Stimulated activated CD4-positive, alpha-beta T cell treated with anti-CD3 and anti-CD28 coated beads, Interleukin-12 subunit alpha, Interleukin-12 subunit beta, amount 100 ng/mL, for 4 hours (primary cell): ENCODE measurements at places on chromosomes 7 and 10.

- DNase-seq = no peak
Measured at GRCh38 chr10:63267414-63268148, 134.5 kb downstream of the NRBF2 start.

DNA sequence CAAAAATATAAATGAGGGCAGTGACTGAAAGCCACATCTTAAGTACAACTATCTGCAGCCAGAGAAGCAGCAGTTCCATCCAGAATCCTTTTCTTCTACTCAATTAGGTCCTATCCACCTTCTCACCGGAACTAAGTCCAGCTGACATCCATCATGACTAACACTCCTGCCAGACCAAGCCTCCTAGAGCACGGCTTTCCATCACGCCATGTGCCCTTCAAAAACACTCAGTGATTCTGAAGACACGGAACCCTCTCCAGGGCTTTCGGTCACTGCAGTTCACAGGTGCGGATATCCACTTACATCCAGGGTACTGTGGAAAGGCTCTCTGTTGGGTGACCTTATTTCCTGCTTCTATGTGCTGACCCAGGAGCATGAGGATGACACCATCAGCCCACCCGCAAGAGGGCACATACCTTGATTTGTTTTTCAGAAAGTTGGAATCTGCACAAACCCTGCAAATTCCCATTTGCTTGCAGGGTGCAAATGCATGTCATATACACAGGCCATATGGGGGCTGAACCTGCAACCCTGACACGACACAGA, 64.3 kb downstream of the FAM171A1 start:
- DNase-seq = no peak

DNA sequence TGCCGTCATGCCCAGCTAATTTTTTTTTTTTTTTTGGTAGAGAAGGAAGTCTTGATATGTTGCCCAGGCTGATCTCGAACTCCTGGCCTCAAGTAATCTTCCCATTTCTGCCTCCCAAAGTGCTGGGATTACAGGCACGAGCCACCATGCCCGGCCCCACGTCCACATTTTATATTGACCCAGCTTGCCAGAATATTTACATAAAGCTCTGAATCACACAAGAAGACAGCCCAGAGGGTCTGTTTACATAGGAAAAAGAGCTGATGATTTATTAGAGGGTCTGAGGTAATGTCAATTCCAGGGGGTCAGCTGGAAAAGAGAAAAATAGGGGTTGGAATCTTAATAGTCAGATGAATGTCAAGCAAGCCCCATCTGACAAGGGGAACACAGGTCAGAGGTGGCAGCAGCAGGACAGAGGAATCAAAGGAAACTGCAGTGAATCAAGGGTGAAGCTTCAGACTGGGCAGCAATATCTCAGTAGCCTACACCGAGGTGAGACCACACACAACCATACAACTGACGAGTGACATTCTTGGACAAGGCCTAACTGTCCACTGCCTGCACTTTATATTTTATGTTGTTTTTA, 15.8 kb upstream of the SLF2 start:
- DNase-seq = no peak

DNA sequence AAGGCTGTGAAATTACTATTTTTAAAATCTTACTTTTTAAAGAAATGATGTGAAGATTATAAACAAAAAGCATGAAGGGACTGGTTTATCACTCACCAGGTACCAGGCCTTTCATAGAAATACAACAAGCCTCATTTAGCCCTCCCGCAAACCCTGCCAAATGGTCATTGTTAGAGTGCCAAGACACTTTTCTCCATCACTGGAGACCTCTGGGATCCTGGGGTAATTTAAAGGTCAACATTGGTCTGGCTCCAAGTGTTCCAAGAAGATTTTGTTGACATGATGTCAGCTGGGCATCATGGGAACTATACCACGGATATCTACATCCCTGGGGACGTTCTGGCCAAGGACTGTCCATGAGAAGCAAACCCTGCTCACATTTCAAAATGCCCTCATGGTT, 138.0 kb upstream of the FRMD4A start:
- no peak for DNase-seq

DNA sequence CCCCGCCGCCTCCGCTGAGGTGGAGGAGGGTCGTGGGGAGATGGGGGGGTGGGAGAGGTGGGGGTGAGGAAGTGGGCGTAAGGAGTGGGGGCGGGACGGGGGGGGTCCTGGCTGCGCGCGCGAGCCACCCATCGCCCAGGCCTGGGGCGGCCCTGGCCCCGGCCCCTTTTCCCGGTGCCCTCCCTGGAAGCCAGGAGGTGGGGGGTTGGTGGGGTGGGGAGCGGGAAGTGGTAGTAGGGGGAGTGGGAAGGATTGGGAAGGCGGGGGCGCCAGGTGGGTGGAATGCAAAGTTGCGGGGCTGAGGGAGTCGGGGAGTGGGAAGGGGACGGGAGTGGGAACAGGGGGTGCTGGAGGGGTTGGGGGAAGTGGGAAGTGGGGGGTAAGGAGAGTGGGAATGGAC, 319 bp upstream of the MMD2 start:
- no peak for DNase-seq

DNA sequence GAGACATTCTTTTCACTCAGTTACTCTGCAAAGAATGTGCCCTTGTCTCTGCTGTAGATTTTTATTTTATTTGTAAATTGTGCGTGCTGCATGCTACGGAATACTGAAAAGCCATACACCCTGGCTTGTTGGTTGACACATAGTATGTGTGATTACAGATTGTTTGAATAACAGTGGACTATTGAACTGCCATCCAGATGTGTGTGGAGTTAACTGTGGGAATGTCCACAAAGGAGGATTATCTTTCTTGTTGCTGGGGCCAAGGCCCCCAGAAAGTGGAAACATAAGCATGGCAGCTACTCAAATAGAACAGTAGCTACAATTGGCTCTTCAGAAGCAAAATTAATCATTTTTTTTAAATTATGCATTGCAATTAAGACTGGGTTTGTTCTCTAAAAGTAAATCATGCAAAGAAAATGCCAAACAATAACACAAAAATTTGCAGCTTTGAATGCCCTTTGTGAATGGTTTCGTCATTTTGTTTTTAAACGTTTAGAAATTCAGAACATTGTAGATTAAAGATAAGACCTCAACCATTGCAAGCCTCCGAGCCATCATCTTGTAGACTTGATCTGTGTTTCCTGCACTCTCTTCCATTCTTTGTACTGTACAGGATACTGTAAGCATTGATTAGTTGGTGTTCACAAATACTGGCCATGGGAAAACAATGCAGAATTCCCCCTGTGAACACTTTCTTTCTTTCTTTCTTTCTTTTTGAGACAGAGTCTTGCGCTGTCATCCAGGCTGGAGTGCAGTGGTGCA, 210.3 kb upstream of the TCF7L2 start:
- DNase-seq = no peak

DNA sequence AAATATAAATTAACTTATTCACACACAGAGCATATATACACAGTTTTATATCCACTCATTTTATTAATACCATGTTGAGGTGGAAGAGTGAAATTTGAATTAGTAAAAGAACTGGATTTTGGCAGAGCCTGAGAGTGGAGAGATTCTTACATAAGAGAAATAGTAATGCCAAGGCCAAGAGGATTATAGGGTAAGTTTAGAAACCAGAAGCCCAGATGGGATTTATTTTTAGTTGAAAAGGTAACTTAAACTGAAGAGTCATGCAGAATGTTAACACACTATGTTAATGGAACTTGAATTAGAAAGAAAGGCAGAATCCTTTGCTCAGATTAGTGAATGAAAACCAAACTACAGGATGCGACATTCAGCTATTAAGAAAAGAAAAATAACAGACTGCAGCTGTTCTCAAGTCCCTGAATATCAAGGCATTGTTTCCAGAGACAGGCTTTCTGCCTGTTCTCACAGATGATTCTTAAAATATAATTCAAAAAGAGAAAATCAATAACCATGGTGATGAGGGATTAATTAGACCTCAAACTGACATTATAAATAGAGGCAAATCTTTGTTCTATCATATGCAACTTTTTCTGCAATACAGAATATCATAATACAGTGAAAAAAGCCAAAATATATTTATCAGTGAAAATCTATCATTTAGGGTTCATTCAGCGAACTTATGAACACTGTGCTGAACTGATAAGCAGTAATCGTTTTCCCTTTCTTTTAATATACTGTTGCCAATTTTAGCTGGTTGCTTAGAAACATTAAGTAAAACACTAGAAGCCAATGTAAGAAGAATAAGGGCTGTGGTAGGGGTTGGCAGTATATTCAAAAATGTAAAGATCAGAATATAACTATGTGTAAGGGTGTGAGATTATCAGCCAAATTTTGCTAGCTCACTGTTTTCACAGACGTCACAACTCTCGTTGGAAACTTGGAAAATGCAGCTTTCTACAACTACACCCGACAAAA, 34.4 kb downstream of the HECTD2 start:
- no peak for DNase-seq

- no peak for DNase-seq
Measured at GRCh38 chr7:34096198-34096651, 190.9 kb downstream of the BMPER start.

- no peak for DNase-seq
Measured at GRCh38 chr10:107971973-107972372, 807.5 kb upstream of the SORCS1 start.

- no peak for DNase-seq
Measured at GRCh38 chr7:3895341-3896116, 594.5 kb downstream of the SDK1 start.

DNA sequence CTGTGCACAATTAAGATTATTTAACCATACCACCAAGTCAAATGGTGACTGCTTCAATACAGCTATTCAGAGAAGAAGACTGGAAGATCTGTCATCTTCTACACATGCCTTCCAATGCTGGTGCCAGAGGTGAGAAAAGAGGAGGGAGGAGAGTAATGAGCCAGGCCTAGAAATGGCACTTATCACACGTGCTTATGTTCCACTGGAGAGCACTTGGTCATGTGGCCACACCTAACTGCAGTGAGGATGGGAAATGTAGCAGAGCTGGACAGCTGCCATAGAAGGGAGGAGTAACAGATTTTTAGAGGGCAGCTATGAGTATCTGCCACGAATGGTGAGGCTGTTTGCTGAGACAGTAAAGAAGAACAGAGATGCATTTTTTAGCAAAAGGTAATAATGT, 77.1 kb downstream of the MPLKIP start:
- no peak for DNase-seq

- no peak for DNase-seq
Measured at GRCh38 chr10:131203456-131204357, 107.8 kb downstream of the TCERG1L start.

DNA sequence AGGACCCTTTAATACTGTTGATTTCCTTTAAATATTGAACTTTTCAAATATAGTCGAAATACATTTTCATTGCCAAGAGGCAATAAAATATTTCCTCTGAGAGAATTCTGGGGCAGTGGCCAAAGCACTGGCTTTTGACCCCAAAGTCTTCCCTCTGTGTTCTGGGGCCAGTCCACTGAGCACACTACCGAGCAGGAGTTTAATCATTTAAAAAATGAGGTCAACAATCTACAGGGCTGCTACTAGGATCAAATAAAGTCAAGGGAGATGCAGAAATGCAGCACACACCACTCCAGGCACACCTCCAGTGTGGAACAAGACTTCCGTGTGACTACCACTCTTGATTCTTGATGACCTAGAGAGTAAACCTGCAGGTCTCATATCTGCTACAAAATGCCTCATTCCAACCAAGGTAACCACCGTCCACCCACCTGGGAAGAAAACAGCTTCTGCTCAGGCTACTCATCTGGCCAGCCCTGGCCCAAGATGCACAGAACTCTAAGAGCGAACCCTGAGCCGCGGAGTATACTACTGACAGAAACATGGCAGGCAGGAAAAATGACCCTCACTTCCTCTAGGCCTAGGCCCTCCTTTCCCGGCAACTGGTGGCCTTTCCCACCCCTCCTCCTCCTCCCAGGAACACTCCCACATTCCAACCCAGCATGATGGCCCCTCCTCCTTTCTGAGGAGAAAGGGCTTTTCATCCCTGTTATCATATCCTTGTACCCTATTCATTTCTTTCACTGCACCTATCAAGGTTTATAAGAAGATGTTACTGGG, 97.7 kb downstream of the ALOX5 start:
- no peak for DNase-seq

GRCh38 chr7:150329331-150330120, 6.2 kb upstream of the ACTR3C start:
- DNase-seq = no peak

DNA sequence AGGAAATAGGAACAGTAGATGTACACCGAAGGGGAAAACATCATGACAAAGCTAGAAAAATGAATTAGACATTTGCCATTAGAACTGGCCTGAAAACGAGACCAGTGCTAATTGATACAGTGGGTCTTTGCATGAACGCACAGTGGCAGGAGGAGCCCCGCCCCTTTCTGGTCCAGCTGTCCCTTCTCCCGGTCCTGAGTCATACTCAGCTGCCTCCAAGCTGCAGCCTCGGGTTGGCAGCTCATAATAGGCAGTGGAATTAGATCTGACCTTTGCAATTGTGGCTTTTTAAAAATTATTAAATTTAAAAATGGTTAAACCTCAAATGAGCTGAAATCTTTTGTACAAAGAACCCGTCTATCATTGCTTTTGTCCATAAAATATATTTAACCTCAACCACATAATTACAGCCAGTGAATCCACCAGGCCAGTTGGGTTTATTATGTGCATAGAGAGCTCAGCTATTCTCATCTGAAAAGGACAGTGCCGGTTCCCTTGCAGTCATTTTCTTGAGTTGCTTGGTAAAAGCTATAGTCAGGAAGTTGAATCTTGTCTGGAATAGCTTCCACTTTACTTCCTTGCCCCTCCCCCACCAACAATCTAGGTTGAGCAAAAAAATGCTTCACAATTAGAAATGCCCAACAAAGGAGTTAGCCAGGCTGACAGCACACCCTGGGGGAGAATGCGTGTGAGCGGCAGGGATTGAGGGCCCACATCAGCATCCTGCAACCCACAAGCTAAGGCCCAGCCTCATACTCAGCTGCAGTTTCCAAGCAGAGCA, 147.1 kb downstream of the BUB3 start:
- DNase-seq = no peak

GRCh38 chr7:4416396-4417056, 265.6 kb upstream of the FOXK1 start:
- no peak for DNase-seq

GRCh38 chr7:34074421-34074820, 169.1 kb downstream of the BMPER start:
- DNase-seq = no peak

- no peak for DNase-seq
Measured at GRCh38 chr7:106405697-106406141, 120.9 kb upstream of the NAMPT start.

DNA sequence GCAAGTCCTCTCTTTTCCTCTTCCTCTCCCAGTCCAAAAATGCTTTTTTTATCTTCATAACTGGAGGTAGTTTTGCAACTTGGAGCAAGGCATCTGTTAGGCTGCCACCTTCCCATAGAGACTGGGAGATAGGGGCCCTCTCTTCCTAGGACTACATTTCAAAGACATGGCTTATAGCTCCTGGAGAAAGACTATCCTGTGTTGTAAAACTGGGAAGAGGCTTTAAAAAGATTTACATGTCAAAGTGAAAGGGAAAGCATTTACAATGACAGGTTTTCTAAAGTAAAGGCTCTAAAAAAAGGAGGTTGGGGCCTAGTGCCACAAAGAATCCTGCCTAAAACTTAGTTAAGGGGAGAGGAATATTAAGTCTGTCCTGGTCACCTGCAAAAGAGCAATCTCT, 82.2 kb upstream of the SEMA3E start:
- DNase-seq = no peak
